HEK293T (cell line): ENCODE measurements at places on chromosomes 16 and 17.

- DNase-seq = no peak
Measured at GRCh38 chr16:26809461-26809860, 257.3 kb upstream of the C16orf82 start.

- no peak for DNase-seq
Measured at GRCh38 chr17:44979426-44979995, 11.4 kb upstream of the C1QL1 start.

DNA sequence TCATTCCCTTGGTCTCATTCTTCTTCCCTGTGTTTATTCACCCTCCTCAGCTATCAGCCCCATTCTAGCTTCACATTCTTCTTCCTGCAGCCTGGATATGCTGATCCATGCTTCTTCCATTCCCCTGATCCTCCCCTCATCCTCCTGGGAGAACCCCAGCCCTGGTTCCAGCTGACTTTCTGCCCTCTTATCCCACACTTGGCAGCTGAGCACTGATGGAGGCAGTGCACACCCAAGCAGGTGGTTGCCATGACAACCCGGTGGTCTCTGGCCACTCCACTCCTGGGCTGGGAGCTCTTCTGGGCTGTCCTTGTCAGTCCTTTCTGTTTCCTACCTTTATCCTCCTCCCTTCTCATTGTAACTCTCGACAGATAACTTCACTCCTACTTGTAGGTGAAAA lies 16.7 kb upstream of the TUBG2 start:
- no peak for DNase-seq

DNA sequence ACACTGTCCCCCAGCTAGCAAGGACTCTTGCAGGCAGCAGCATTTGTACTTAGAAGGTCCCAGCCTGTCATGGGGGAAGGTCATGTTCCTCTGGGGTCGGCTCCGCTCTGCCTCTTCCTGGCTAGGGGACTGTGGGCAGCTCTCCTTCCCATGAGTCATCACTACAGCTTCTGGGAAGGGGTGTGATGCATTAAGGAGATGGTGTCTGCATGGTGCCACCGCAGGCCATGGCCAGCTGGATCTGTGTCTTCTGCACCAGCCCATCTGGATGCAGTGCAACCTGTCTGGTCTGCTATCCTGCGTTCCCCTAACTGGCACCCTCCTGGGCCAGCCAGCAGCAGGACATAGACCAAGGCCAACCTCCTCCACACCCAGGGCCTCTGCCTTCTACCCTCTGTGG lies 6.3 kb downstream of the STARD3 start:
- DNase-seq = no peak

DNA sequence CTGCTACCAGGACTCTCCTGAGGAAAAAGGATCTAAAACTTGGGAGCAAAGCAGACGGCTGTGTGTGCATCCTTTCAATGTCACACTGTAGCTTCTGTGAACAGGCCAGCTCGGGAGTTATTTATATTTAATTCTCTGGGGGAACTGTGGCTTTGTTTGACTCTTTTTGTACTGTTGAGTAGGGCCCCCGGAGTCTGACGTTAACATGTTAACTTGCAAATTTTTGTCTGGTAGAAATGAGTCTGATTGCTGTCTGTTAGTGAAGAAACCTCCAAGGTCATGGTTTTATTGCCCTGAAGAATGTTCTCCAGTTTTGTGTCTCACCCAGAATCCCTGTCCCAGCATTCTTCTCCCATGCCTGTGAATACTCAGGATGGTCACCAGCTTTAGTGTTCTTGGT lies 14.2 kb upstream of the KCNG4 start:
- no peak for DNase-seq

DNA sequence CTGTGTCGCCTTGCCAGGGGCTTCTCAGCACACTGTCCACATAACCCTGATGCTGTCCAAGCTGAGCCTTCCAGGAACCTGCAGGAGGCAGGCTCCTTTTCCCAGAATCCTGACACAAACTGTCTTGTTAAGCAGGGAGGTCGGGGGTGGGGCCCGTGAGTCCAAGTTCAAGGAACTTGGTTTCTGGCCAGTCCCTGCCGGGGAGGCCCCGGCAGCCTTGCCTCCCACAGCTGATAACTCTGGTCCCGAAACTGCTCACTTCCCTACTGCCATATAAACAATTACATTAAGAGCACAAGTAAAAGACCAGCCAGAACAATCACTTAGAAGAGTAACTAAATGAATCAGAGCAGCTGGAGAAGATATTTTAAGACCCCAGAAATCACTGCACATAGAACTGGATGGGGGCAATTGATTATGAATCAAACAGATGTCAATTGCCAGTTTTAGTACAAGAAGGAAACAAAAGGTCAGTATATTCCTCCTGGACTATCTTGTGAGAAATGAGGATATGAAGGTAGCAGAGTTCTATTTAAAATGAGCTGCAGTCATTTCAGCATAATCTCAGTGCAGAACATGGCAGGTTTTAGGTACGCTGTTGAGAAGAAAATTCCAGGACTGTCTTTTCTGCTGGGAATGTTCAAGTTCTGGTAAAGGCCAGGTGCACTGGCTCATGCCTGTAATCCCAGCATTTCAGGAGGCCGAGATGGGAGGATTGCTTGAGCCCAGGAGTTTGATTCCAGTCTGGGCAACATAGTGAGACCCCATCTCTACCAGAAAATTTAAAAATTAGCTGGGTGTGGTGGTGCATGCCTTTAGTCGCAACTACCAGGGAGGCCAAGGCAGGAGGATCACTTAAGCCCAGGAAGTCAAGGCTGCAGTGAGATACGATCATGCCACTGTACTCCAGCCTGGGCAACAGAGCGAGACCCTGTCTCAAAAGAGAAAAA lies 169.8 kb downstream of the PITPNC1 start:
- DNase-seq = no peak
